ENCODE measurements at places on chromosomes 6 and 20.
A peak's percentile ranks its signal among the peaks of the same experiment; 100 is the strongest.

- no peak for ATAC-seq
These were observed 83.6 kb downstream of the MRPL14 start for GRCh38 chr6:44043479-44044153.

DNA sequence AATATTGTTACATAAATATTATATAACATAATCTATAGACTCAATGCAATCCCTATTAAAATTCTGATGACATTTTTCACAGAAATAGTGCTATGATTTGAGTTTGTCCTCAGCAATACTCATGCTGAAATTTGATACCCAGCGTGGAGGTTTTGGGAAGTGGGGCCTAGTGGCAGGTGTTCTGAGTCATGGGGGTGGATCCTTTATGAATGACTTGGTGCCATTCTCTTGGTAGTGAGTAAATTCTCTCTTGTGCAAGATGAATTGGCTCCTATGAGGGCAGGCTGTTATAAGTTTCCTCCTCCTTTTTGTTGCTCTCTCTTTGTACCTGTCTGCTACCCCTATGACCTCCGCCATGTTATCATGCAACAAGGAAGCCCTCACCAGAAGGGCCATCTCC, 65.8 kb downstream of the SHPRH start:
- no peak for ATAC-seq

- ATAC-seq = peak; percentile 42
These were observed 13.0 kb downstream of the ATRN start for GRCh38 chr20:3483784-3484183.

DNA sequence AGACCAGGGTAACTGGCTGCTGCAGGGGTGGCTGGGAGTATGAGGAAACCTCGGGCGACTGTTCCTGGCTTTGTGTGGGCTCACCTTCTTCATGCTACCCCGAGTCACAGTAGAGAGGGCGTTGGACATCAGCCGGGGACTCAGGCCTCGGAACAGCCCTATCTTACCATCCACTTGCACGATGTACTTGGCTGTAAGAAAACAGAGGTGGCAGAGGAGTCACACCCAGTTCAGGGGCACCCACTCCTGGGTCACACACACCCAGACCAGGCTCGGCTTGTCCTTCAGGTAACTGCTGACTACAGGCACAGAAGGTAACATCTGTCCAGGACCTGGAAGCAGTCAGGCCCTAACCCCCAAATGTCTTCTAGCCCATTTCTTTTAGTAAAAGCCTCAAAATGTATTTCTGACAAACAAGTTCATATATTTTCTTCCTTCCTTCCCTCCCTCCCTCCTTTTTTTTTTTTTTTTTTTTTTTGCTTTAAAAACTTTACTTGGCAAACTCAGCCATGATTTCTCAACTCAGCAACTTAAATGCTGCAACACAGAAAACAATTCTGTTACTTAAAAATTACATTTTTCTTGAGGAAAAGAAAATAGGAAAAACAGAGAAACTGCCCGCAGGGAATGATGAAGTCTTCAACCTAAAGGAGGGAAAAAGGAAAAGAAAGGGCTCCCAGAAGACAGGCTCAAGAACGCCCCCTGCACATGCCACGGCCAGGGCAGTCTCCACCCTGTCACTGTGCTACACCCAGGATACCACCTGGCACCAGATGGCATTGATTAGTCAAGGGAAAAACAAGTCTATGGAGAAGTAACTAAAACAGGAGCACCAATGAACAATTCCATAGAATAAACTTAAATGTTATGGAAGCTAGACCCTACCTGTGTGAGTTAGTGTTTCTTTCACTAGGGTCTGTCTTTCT, 7.3 kb downstream of the MTCH1 start:
- no peak for ATAC-seq

- ATAC-seq = no peak
These were observed 14.0 kb upstream of the SERPINB9 start for GRCh38 chr6:2917065-2917464.

- ATAC-seq = no peak
These were observed 40.6 kb downstream of the HECA start for GRCh38 chr6:139175389-139175948.

DNA sequence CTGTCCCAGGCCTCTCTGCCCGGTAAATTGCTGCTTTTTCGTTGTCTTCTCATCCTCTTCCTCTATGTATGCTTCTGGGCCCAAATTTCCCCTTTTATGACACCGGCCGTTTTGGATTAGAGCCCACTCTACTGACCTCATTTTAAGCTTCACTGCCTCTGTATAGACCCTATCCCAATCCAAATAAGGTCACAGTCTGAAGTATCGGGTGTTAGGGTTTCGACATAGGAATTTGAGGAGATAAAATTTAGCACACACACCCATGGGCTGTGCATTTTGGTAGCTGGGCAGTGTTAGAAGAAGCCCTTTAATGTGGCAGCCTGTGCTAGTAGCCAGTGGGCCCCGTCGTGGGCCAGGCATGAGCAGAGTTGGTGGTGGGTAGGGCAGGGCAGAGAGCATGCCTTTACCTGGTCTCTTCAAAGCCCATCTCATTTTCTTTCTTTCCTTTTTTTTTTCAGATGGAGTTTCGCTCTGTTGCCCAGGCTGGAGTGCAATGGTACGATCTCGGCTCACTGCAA, 27.9 kb upstream of the EZR start:
- no peak for ATAC-seq

- ATAC-seq = no peak
These were observed 159.9 kb downstream of the LINC00237 start for GRCh38 chr20:20946122-20946759.

- no peak for ATAC-seq
These were observed 236.6 kb upstream of the BMP2 start for GRCh38 chr20:6530779-6531315.

GRCh38 chr6:6900569-6901204, 207.1 kb upstream of the RREB1 start:
- ATAC-seq = no peak

DNA sequence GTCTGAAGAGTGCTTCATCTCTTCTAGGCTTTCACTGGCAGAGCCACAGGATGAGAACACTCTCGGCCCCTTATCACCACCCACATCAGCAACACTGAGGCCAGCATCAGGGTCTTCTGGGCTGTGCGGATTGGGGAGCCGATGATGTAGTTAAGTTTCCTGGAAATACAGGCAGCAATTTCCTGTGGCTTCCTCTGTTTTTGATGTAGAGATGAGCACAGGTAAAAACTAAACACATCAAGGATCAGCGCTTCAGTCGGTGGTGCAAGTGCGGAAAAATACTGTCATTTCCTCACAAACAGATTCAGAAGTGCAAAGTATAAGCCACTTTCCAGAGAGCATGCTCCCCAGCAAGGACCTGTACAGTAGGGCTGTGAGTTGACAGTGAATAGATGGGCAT, 62.6 kb downstream of the BACH2 start:
- no peak for ATAC-seq

GRCh38 chr6:158825038-158825950, 6.1 kb upstream of the EZR start:
- ATAC-seq = no peak

DNA sequence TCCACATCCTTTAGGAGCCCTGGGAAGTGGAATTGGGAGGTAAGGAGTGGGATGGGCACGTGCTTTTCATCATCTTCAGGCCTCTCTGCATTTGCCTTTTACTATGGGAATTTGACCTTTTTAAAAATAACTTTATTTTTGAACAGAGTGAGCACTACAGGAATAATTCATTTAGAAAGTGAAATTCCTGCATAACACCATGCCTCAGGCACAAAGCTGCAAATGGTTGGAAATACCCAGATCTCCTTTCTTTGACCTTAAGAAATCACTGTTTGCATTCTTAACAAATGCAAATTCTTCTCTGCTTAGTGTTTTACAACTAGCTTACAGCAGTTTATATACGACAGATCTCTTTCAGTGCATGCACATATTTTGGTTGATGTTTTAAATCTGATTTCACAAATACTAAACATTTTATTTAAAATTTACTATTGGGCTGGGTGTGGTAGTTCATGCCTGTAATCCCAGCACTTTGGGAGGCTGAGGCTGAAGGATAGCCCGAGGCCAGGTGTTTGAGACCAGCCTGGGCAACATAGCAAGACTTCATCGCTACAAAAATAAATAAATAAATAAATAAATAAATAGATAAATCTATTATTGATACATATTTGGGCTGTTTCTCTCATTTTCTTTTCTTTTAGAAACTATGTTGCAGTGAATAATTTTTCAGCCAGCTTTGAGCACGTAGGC, 24.5 kb downstream of the CST8 start:
- ATAC-seq = no peak

GRCh38 chr20:23349338-23350195, 1.0 kb upstream of the NXT1 start:
- peak; percentile 73 for ATAC-seq

DNA sequence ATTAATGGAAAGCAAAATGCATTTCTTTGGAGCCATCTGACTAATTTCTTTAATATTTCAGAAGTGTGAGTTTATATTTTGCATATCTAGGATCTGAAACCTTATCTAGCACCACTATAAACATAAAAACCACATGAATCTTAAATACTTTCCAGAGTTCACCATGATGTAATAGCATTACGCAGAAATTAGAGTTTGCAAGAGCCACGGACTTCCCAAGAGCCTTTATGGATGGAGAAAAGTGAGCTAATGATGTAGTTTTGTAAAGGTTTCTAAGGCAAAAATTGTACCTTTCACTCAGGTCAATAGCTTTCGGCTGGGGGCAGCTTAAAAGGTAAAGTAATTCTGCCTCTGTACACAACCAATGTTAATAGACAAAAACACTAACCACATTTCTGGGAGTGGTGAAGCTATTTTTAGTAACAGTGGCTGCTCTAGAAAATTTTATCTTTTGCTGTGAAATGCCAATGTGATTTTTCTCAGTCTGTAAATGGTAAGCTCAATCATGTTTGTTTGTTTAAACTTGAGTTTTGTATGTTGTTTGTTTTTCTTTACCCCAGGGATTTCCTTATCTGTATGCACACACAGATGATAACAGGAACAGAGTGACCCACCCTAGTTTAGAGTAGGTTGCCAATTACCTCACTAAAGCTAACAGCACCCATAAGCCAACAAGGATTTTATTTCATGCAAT, 80.5 kb downstream of the FILIP1 start:
- ATAC-seq = no peak

DNA sequence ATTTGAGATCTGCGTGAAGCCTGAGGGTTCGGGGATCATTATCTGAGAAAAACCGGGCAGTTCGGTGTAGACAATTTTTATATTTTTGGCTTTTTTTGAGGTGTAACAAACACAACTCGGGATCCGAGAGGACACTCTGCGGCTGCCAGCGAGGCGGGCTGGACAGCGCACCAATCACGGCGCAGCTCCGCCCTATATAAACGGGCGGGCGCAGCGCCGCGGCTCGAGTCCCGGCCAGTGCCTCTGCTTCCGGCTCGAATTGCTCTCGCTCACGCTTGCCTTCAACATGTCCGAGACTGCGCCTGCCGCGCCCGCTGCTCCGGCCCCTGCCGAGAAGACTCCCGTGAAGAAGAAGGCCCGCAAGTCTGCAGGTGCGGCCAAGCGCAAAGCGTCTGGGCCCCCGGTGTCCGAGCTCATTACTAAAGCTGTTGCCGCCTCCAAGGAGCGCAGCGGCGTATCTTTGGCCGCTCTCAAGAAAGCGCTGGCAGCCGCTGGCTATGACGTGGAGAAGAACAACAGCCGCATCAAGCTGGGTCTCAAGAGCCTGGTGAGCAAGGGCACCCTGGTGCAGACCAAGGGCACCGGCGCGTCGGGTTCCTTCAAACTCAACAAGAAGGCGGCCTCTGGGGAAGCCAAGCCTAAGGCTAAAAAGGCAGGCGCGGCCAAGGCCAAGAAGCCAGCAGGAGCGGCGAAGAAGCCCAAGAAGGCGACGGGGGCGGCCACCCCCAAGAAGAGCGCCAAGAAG, 69.0 kb downstream of the HFE start:
- peak; percentile 70 for ATAC-seq

DNA sequence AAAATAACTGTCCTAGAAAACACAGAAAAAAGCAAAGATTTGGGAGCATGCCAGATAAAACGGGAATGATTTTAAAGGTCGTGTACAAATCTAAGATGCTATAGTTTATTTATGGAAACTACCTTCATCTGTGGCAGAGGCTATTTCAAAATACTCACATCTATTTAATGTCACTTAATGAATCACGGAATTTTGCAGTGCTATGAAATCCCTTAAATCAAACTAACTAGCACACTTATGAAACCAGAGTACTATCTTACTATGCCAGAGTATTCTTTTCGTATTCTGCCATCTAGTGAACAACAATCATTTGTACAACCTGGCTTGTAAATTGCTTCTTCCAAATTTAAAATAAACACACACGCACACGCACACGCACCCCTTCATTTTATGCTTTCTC, 77.9 kb upstream of the BMP5 start:
- ATAC-seq = peak; percentile 83

- no peak for ATAC-seq
These were observed 196.9 kb upstream of the SHLD1 start for GRCh38 chr20:5553194-5553815.

GRCh38 chr6:32212076-32212760, 11.6 kb downstream of the NOTCH4 start:
- no peak for ATAC-seq

DNA sequence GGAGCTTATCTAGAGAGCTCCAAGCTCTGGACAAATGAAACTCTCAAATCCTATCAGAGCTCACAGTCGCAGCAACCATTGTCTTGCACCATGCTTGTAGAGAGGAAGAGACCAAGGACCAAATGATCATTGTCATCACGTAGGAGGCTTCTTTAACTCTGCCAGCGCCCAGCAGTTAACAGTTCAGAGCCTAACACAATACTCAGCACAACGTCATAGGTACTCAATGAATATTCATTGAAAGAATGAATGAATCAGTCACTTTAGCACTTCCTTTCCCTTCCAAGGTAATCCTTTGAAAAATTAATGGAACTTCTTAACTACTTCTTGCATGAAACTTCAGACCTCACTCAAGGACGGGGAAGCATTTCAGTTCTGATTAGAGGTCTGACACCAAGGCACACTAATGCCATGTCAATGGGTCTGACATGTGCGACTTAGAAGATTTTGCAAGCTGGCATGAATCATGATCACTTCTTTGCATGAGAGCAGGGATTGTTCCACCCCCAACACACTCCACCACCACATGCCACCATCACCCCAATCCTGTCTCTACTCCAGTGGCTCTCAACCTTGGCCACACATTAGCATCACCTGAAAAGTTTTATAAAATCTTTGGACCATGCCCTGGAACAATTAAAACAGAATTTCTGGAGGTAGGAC, 45.1 kb downstream of the KHDC1L start:
- ATAC-seq = peak; percentile 12

- ATAC-seq = no peak
These were observed 18.2 kb upstream of the SRC start for GRCh38 chr20:37327748-37328147.

- ATAC-seq = peak; percentile 51
These were observed 71.7 kb downstream of the ATP9A start for GRCh38 chr20:51696304-51697071.
